MCF 10A (cell line): ENCODE measurements at places on chromosomes 2 and 18. TPM values are rescaled to one million over a fixed set of nuclear protein-coding genes. Genes with fewer than 3 reads are reported as not detected.

DNA sequence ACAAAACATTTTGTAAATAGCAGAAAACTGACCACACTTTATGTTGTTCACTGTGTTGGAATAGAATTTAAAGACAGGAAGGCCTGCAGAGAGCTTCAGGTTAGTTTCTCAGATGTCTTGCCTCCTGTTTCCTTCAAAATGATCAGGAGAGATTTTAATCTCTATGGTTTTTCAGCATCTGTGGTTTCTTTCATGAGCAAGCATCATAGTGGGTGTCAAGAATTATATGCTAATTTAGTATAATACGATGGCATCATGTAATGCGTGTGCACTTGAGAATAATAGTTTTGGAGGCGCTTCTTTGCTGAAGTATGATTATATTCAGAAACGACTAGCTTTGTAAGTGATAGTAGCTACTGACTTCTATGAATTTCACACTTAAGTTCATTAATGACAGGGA lies 149.9 kb downstream of the PLCL1 start:
- no peaks in the 10 kb centered on the region for H3K27me3 ChIP-seq
- H3K36me3 ChIP-seq, result no peaks in the 10 kb centered on the region
- DNase-seq, result no peak
- H3K27ac ChIP-seq, result no peak overlapping the region
- H3K4me3 ChIP-seq, result no peak overlapping the region
- H3K4me1 ChIP-seq, result peaks cover 28% of the 10 kb centered on the region

GRCh38 chr18:73895701-73896100 lies 251.9 kb downstream of the FBXO15 start:
- no peak overlapping the region for H3K27ac ChIP-seq
- H3K27me3 ChIP-seq, result peaks cover 7% of the 10 kb centered on the region
- H3K36me3 ChIP-seq, result no peaks in the 10 kb centered on the region

DNA sequence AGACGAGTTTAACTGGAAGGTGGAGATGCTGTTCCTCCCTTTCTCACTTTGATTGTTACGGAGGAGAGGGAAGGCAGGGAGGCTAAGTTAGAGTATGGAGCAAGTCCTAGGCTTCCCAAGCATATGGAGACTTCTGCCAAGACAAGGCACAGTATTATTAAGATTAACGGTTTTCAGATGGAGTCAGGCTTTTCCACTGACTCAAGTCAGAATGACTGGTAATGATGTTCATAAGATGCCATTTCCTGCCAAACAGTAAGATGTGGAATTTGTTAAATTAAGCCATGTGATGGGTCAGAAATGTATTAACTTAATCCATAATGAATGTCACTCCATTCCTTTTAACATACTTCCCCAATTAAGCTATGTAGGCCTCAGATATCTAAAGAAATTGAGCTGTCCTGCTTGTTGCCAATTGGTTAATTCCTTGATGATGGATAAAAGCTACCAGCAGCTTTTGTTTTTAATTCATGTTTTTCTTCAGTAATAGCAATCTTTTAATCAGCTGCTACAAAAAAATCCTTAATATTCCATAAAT lies 383.7 kb downstream of the ZNF521 start:
- H3K27me3 ChIP-seq, result no peaks in the 10 kb centered on the region
- H3K4me3 ChIP-seq, result no peak overlapping the region
- H3K4me1 ChIP-seq, result no peaks in the 10 kb centered on the region
- no peak overlapping the region for H3K27ac ChIP-seq
- no peak for DNase-seq

- no peak for DNase-seq
- no peak overlapping the region for H3K4me3 ChIP-seq
- H3K27ac ChIP-seq, result no peak overlapping the region
- no peaks in the 10 kb centered on the region for H3K27me3 ChIP-seq
- H3K36me3 ChIP-seq, result no peaks in the 10 kb centered on the region
Measured at GRCh38 chr2:221109552-221109951, 462.6 kb downstream of the EPHA4 start.

DNA sequence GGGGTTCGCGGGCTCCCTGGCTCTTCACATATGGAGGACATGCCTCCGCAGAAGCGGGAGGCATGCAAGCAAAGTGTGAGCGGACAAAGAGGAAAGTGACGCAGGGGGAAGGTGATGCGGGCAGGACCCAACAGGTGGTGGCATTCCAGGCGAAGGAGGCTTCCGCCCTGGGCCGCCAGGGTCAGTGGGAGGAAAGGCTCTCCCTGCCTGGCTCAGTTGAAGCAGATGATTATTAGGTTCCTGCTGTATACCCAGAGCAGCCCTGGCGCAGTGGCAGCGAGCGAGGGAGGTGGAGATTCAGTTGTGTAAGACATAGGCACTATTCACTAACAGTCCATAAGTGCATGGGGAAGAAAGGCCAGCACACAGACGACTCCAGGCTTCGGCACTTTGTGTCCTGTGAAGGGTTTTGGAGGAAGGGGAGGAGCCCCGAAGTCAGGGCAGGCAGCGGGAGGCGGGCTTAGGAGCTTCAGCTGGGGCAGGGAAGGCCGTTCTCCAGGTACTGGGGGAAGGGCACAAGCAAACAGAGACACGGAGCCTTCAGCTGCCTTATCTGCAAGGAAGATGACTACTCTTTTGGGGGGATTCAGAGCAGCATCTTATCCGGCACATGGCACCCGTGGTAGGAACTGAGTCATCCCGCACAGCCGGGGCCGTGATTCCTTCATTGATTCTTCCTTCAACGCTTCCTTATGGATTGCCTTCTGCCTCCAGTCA lies 89.8 kb downstream of the TGOLN2 start:
- no peak overlapping the region for H3K4me3 ChIP-seq
- H3K36me3 ChIP-seq, result no peaks in the 10 kb centered on the region
- no peak overlapping the region for H3K27ac ChIP-seq
- DNase-seq, result no peak
- H3K4me1 ChIP-seq, result no peaks in the 10 kb centered on the region

- H3K4me1 ChIP-seq, result peaks cover 24% of the 10 kb centered on the region
- no peak overlapping the region for H3K27ac ChIP-seq
- DNase-seq, result peak; percentile 84
Measured at GRCh38 chr18:58781627-58782194, 83.0 kb upstream of the ZNF532 start.

GRCh38 chr2:12087671-12088380 lies 341.4 kb downstream of the LPIN1 start:
- H3K27me3 ChIP-seq, result no peaks in the 10 kb centered on the region
- H3K27ac ChIP-seq, result no peak overlapping the region
- no peak overlapping the region for H3K4me3 ChIP-seq
- DNase-seq, result peak; percentile 90
- no peaks in the 10 kb centered on the region for H3K36me3 ChIP-seq
- H3K4me1 ChIP-seq, result peaks cover 48% of the 10 kb centered on the region

DNA sequence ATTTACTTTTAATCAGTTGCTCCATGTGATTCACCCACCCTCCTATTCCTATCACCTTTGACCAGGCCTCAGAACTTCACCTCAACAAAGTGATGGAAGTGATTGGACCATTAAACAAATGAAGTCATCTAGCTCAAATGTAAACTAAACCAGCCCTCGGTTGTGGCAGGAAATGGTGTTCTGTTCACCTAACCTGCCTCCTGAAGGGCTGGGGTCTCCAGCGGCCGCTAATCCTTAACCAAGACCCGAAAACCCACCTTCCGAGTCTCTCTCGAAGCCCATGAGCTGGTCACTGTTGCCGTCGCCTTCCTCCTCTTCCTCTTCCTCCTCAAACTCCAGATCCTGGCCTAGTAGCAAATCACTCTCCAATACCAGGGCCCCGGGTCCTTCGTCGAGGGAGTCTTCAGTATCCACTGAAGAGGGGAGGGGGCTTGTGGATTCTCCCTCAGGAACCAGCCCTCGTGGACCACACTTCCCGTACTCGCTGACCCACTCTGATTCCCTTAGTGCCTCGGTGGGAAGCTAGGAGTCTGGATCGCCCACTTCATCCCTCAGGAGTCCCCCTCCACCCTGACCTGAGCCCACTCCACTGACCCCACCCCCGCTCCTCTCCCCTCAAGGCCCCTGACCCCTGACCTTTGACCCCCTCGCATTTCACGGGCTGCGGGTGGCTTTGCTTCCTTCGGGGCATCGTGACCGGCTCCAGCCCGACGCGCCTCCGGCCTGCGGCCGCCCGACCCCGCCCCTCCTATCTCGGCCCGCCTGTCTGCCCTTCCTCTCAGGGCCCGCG lies 503 bp downstream of the ZNF513 start:
- H3K4me1 ChIP-seq, result peaks cover 18% of the 10 kb centered on the region
- peaks cover 80% of the 10 kb centered on the region for H3K36me3 ChIP-seq
- peak overlapping the region; percentile 93 for H3K27ac ChIP-seq
- H3K4me3 ChIP-seq, result peak overlapping the region; percentile 84

GRCh38 chr2:133363884-133364283 lies 204.4 kb downstream of the NCKAP5 start:
- H3K4me3 ChIP-seq, result no peak overlapping the region
- no peaks in the 10 kb centered on the region for H3K27me3 ChIP-seq
- DNase-seq, result no peak
- peaks cover 8% of the 10 kb centered on the region for H3K4me1 ChIP-seq
- no peak overlapping the region for H3K27ac ChIP-seq

- DNase-seq, result no peak
- H3K4me1 ChIP-seq, result peaks cover 11% of the 10 kb centered on the region
- no peaks in the 10 kb centered on the region for H3K36me3 ChIP-seq
- H3K27me3 ChIP-seq, result no peaks in the 10 kb centered on the region
- no peak overlapping the region for H3K27ac ChIP-seq
Measured at GRCh38 chr18:7304061-7304370, 73.1 kb downstream of the LRRC30 start.

HOXD9 gene
- total RNA-seq, result not detected in 2 replicates

OTX1 gene
- 1.4 and 2.2 TPM in 2 replicates for total RNA-seq

DNA sequence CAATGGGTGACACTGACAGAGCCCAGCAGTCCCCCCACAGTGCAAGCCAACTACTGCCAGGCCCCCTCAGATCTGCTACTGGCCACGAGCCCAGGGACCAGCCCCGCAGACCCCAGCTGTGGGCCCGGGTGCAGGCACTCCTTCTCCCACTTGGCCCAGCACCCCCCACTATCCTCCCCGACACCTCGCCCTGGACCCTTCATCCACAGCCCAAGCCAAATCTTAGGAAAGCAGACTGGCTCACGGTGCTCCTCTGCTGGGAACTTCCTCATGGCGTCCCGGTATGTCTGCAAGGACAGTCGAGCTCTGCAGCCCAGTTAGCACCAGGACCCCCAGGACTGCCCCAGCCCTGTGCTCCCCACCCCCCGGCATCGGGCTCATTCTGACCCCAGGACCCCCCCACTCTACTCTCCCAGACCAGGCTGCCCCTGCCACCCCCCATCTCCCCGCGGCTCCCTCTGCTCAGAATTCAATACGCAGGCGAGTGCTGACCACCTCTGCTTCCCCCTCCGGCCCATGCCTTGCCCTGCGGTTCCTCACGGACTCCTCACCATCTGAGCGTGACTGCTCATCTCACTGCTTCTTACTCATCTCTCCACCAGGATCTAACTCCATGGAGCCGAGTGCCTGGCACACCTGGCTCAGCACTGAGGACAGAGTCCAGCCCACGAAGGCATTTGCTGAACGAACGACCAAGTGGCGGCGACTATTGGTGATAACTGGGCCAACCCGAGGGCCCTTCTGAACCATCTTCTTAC lies 85.7 kb downstream of the PXDN start:
- no peaks in the 10 kb centered on the region for H3K27me3 ChIP-seq
- DNase-seq, result no peak
- H3K27ac ChIP-seq, result no peak overlapping the region
- peaks cover 50% of the 10 kb centered on the region for H3K36me3 ChIP-seq
- peaks cover 8% of the 10 kb centered on the region for H3K4me1 ChIP-seq

- peaks cover 6% of the 10 kb centered on the region for H3K4me1 ChIP-seq
- DNase-seq, result no peak
- peaks cover 85% of the 10 kb centered on the region for H3K36me3 ChIP-seq
- no peaks in the 10 kb centered on the region for H3K27me3 ChIP-seq
- H3K4me3 ChIP-seq, result no peak overlapping the region
- H3K27ac ChIP-seq, result no peak overlapping the region
Measured at GRCh38 chr2:37215250-37215649, 16.1 kb downstream of the CEBPZ start.

DNA sequence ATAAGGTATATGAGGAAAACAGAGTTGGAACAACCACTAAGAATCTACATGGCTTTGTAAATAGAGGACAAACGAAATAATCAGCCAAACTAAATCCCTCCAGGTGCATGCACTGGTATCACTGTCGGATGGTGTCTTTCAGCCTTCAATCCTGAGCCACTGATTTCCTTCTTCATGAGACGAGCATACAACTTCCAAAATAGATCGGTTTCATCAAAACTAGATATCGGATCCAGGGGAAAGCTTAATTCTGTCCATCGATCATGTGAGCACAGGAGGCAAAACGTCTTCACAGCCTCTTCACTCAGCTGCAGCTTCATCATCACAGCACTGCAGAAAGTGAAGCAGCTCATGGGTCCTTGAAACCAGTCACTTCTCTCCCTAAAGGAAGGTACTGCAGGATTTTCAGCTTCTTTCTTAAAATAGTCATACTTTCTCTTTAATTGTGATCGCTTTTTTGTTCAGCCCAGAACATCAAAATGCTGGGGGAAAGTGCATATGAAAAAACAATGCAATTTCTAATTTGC lies 80.5 kb downstream of the DTNB start:
- no peak for DNase-seq
- no peak overlapping the region for H3K27ac ChIP-seq
- no peaks in the 10 kb centered on the region for H3K27me3 ChIP-seq
- H3K36me3 ChIP-seq, result no peaks in the 10 kb centered on the region

TEKT4 gene
- total RNA-seq, result not detected in 2 replicates

- no peaks in the 10 kb centered on the region for H3K27me3 ChIP-seq
- DNase-seq, result no peak
- H3K36me3 ChIP-seq, result no peaks in the 10 kb centered on the region
- no peak overlapping the region for H3K27ac ChIP-seq
Measured at GRCh38 chr18:61727241-61728193, 165.3 kb downstream of the RNF152 start.

GRCh38 chr2:230412846-230413245 lies 3.2 kb upstream of the SP100 start:
- H3K4me1 ChIP-seq, result peaks cover 37% of the 10 kb centered on the region

DNA sequence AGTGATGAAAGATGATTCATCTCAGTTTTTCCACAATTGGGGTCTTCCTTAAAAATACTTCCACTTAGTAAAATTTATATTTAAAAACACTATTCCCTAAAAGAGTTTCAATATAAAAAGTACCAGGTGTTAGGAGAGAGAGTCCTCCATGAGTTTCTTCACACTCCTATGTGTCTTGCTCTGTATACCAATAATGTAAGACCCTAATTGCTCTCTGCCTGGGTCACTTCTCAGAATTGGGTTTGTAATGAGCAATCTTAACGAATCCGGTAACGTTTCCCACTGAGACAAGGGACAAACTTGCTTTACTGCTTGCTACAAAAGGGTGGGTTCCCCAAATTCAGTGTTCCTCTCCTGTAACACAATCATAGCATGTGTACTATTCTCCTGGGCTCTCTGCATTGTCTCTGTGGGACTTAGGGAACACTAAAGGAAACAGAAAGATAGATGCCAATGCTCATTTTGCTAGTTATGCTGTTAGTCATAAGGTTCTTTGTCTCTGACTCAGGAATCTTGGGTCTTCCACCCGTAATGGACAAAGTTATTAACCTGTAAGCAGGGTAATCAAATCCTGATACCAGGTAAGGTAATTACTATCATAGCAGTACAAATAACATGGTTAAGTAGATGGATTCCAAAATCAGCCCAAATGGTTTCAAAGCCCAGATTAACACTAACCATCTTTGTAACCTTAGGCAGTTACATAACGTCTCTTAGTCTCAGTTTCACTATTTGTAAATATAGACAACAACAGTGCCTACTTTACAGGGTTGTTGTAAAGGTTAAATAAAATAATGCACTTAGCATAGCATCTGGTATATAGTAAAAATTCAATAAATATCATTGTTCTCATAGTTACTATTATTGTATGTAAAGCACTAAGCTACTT lies 46.3 kb downstream of the ITSN2 start:
- DNase-seq, result peak; percentile 11
- no peak overlapping the region for H3K4me3 ChIP-seq
- H3K36me3 ChIP-seq, result peaks cover 9% of the 10 kb centered on the region
- H3K27me3 ChIP-seq, result no peaks in the 10 kb centered on the region

GRCh38 chr2:20013126-20013849 lies 820 bp upstream of the MATN3 start:
- H3K4me3 ChIP-seq, result peak overlapping the region; percentile 52
- no peaks in the 10 kb centered on the region for H3K4me1 ChIP-seq
- H3K27me3 ChIP-seq, result no peaks in the 10 kb centered on the region
- no peak overlapping the region for H3K27ac ChIP-seq
